ENCODE measurements at places on chromosomes 1 and 21.

- no peak for DNase-seq
Observed at GRCh38 chr1:185444676-185445075, 127.6 kb upstream of the IVNS1ABP start.

GRCh38 chr1:164667001-164667400 is 108.0 kb downstream of the PBX1 start:
- DNase-seq: no peak

- DNase-seq: no peak
Observed at GRCh38 chr1:18316764-18317163, 164.0 kb upstream of the KLHDC7A start.

DNA sequence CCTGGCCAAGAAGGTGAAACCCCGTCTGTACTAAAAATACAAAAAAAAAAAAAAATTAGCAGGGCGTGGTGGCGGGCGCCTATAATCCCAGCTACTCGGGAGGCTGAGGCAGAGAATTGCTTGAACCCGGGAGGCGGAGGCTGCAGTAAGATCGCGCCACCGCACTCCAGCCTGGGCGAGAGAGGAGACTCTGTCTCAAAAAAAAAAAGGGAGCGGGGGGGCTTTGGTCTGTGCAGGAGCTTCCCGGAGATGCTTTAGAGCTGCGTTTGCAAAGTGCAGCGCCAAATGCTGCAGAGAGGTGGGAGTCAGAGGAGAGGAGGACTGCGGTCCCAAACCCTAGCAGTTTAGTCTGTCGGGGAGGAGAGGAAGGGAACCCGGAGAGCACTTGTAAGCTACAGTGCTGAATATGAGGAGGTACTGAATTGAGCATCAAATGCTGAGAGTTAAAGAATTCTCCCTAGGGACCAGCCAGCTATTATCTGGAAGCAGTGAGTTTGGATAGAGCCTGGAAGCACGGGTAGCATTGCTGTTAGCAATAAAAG is 569 bp downstream of the FALEC start:
- DNase-seq: no peak

- no peak for DNase-seq
Observed at GRCh38 chr1:24221246-24221645, 34.2 kb upstream of the IFNLR1 start.

DNA sequence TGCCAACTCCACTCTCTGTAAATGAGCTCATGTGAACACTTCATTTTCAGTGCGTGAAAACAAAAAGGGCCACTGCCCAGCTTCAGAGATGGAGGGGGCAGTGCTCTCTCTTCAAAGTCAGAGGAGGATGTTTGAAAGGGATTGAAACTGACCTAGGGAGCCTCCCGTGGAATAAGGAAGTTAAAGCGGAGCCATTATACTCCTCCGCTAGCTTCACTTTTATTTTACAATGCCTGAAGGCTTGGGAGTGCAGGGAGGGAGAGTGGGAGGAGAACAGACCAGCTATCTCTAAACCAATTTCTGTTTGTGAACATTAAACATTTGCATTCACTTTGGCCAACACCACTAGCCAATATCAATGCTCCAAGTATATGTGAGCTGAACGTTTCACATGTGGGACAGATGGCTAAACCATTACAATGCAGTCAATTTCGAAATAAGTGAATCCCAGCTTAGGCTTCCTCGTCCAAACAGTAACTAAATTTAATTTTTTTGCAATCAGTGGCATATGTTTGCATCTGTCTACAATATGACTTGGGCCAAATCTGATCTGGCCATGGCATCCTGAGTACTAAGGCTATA is 126.9 kb downstream of the ESRRG start:
- DNase-seq: no peak

- no peak for DNase-seq
Observed at GRCh38 chr1:65378247-65378946, 42.1 kb upstream of the LEPR start.

DNA sequence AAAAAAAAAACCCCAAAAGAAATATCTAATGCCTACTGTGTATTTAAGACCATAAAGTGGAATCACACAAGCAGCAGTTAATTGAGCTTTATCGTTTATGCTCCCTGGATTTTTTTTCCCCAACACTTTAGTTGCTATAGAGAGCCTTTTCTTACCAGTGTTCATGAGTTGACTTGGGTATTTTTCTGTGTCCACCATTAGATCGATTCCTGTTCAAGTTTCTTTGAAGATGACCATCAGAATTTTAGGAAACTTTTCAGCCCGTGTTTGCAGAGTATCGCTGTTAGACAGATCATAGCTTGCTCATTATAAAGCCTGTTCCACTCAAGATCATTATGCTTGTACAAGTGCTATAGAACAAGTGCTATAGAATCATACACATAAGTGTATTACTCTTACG is 1.5 kb downstream of the RALGPS2 start:
- DNase-seq: no peak

GRCh38 chr1:175197531-175197930 is 5.0 kb upstream of the KIAA0040 start:
- no peak for DNase-seq

DNA sequence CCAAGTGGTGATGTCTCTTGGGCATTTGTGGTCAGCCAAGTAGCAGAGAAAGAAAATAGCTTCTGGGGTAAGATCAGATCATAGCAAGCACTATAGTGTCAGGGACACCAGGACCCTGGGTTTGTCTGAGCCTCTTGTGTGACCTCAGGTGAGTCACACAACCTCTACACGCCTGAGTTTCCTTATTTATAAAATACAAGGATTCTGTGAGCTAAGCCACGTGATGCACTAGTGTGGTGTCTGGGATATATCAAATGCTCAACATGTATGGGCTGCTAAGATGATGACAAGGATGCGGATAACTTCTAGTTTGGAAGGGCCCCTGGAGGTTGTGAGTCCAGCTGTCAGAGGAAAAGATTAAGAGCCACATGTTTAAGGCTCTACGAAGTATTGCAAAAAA is 24.5 kb upstream of the ZNF436 start:
- no peak for DNase-seq

DNA sequence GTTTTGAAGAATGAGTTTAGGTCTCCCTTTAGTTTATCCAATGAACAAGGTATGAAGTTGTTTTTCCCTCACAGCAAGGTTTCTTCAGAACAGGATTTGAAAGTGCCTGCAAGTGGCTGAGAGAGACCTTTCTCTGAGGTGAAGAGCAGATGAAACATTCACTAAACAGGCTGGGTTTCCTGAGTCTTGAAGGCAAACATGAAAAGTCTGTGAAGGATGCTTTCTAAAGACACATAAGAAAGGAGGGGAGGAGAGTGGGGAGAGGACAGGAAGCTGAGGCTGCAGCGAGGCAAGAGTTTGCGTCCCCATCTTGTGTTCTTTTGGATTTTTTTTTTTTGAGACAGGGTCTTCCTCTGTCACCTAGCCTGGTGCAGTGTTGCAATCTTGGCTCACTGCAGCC is 95.7 kb upstream of the SIM2 start:
- DNase-seq: no peak

DNA sequence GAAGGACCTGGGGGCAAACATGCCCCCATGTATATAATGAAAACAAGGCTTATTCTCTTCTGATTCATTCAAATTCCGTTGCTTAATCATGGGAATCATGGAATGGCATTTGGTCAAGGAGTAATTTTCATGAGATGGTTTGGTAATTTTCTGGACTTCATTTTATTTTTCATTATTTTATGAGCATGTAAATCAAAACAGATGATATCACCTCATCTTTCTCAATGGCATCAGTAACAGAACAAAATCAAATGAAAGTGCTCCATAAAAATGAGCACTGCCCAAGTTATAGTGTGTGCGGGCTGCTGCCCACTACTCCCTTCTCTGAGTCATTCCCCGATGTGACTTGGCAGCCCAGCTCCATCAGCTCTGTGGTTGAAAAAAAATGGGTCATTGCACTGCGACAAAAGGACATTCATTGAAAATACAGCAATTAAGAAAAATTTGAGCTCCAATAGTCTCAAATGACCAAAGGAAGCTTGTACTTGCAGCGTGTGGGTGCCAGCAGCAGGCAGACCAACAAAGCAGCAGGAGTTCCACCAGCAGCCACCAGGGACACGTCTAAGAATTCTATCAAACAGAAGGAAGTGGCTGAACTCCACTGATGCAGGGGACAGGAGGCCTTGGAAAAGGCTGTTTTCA is 84.3 kb upstream of the VAV3 start:
- DNase-seq: no peak

DNA sequence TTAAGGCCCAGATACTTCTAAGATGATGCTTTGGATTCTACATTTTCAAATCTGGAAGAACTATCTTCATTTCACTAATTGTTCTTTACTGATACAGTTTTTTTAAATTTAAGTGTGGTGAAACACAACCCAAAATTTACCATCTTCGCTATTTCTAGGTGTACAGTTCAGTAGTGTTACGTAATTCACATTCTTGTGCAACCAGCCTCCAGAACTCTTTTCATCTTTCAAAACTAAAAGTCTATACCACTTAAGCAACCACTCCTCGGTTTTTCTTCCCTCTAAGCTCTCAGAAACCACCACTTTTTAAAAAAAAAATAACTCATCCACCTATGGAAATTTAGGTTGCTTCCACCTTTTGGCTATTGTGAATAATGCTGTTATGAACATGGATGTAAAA is 220.7 kb downstream of the PDE4B start:
- no peak for DNase-seq

- DNase-seq: no peak
Observed at GRCh38 chr1:196271212-196271947, 336.9 kb downstream of the KCNT2 start.

DNA sequence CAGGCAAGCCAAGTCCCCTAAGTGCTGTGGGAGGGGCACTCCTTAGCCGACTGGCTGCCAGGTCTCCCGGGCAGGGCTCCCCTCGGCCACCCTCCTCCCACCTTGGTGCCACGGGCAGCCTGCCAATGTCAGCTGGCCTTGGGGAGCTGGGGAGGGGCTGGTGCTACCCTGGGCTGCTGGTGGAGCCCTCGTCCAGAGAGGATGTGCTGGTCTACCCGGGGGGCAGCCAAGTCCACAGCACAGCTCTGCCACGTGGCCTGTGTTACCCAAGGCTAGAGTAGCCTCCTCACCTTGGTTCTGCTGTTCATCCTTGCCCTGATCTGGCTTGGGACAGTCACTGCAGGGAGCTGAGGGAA is 42.9 kb downstream of the CRYAA start:
- no peak for DNase-seq

- DNase-seq: no peak
Observed at GRCh38 chr1:118868387-118868786, 119.8 kb downstream of the TBX15 start.

DNA sequence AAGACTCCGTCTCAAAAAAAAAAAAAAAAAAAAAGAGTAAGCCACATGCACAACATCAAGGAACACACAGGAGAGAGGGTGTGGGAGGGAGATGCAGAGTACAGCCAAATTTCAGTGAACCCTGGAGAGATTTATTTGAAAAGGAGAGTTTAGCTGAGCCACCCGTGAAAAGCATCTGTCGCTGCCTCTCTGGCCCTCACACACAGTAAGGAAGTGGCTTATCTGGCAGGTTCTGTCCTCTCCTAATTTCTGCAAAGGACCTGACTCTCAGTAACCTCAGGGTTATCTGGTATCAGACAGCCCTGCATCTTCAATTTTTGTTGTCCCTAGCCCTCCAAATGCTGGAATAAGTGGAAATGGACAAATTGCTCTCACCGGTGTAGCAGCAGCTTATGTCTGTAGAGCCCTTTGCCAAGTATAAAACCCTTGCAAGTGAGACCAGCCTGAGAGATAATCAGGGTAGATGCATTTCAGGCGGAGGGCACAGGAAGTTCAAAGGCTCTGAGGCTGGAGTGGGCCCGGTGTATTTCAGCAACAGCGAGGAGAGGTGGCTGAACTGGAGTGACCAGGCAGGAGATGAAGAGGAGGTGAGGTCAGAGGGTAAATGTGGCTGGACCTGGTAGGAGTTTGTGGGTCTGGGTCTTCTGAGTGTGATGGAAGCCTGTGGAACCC is 16.7 kb upstream of the IL10RB start:
- DNase-seq: no peak

DNA sequence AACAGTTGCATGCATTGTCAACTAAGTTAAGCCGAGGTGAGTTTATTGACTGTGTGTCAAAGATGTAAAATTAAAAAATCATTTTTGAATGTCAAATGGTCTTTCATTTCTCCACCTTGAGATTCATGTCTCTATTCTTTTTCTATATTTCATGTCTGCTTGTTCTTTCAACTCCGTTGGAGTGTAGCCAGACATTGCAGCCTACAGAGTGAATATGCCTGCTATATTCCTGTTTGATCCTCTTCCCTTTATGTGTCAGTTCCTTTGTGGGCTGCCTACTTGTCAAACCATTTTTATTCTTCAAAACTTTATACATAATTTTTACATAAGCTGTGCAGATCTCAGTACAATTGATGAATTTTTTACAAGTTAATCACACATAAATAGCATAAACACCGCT is 1325.8 kb upstream of the PRMT6 start:
- DNase-seq: no peak

Measured in stimulated activated CD8-positive, alpha-beta memory T cell treated with anti-CD3 and anti-CD28 coated beads, Interleukin-2, amount 100 ng/mL, for 1 hour (primary cell).